Fibroblast of skin of left biceps (primary cell): ENCODE measurements at places on chromosomes 12 and 14.
A peak's percentile ranks its signal among the peaks of the same experiment; 100 is the strongest.

DNA sequence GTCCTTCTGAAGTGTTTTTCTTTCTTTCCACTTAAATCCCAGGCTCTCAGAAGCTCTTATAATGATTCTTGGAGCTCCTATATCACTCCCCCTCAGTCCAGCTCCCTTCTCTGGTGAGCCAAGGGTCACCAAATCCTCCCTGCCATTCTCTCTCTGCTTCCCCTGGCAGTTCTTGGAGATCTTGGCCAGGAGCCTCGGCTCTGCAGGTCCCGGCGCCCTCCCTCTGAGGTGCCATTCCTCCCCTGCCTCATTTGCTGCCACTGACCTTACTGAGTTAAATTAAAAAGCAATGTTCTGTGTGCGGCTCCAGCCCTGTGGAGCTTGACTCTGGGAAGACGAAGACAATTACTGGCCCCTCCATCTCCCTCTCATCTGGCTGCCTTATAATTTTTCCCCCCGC, 7.0 kb downstream of the CISTR start:
- DNase-seq: no peak

GRCh38 chr14:27366596-27366995, 768.8 kb upstream of the NOVA1 start:
- DNase-seq: no peak

GRCh38 chr12:67539946-67540345, 108.6 kb upstream of the DYRK2 start:
- DNase-seq: no peak

DNA sequence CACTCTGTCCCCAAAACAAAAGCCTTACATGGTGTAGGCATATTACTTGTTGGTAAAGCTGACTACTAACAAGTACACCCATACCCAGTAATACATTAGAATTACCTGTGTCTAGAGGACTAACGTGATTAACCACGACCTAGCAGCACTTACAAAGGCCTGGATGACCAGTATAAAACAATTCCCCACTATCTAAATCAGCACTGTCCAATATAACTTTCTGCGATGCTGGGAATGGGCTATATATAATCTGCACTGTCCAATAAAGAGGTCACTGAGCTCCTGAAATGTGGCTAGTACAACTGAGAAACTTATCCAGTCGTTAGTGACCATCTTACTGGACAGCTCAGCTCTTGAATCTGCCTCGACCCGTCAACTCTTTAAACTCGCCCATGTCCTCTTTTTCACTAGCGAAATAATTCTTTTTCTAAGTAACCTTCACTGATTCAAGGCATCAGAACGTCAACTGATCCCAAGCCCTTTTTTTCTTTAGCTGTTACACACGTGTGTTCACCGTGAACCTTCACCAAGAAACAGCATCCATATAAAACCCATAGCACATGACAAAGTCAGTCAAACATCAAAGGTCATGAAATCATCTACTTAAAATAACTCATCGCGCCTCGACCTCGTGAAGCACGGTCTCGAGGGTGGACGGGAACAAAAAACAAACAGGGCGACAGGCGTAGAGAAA, 905 bp upstream of the CIPC start:
- DNase-seq: no peak

GRCh38 chr14:95365401-95365800, 45.7 kb upstream of the CLMN start:
- no peak for DNase-seq

DNA sequence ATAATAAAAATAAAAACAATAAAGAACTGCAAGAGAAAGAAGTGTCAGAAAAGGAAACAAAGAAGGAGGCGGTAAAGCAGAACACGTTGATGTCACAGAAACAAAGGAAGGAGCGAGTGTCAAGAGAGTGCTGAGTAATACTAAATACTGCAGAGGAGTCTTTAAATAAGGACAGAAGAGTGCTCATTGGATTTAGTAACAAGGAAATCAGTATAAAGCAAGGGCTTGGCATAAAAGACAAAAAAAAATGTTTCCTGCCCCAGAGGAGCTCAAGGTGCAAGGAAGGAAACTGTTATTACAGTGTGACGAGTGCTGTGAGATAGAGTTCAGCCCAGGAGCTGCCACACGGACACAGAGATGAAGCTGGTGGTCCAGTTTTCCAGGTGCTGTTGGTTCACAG, 8.4 kb upstream of the TUBA1A start:
- no peak for DNase-seq

DNA sequence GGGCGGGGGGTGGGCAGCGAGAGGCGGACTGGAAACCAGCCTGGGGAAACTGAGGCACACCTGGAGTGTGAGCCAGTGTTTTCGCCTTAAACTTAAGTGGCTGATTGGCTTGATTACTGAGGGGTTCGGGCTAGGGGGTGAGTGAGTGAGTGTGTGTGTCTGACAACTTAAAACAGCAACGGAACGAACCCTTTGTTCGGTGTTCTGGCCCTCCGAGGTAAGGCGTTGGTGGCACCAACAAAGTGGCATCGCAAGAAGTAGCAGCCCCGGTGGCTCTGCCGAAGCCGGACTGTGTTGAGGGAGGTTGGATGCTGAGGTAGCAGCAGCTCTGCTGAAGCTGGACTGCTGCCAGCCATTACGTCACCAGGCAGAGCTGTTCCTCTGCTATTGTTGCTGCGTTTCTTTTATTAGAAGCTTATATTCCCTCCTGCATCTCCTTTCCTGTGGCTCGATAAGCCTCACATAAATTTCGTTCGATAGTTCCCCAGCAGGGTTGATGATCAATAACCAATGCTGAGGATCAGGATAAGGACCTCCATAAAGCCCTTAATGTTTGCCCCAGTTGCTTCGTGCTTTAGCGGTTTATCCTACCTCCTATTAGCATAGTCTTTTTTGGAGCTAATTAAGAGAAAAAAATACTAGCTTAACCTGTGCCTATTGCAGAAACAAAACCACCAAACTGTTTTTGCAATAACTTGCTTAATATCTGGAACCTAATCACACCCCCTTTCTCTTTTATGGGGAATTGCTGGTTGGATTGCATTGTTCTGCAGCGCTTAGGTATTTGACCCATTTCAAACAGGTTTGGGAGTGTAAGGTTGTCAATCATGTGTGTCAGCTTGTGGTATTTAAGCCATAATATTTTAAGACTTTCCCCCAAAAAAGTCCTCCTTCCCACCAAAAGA, 1.3 kb downstream of the GPR137C start:
- peak; percentile 52 for DNase-seq
